ENCODE measurements at places on chromosomes 2 and 18. TPM values are rescaled to one million over a fixed set of nuclear protein-coding genes. Genes with fewer than 3 reads are reported as not detected.

IKZF2 gene
- polyA plus RNA-seq: 0.56 TPM

SLC39A6 gene
- polyA plus RNA-seq: 7.7 TPM

NTSR2 gene
- not detected for polyA plus RNA-seq

ASXL3 gene
- 0.28 TPM for polyA plus RNA-seq

CXCR1 gene
- 0.03 TPM for polyA plus RNA-seq

C2orf78 gene
- polyA plus RNA-seq: not detected

TANK gene
- polyA plus RNA-seq: 35.0 TPM

KRTCAP3 gene
- 65.2 TPM for polyA plus RNA-seq

THSD7B gene
- polyA plus RNA-seq: 0.05 TPM

RIT2 gene
- not detected for polyA plus RNA-seq

PROM2 gene
- polyA plus RNA-seq: 14.5 TPM

FRZB gene
- polyA plus RNA-seq: 0.76 TPM

BOLL gene
- not detected for polyA plus RNA-seq

EVA1A gene
- polyA plus RNA-seq: 4.7 TPM

HNMT gene
- 59.5 TPM for polyA plus RNA-seq

RAD51AP2 gene
- not detected for polyA plus RNA-seq

COL4A3 gene
- polyA plus RNA-seq: 1.1 TPM

OTX1 gene
- polyA plus RNA-seq: 0.25 TPM

UBE2E3 gene
- polyA plus RNA-seq: 109 TPM

CDH7 gene
- polyA plus RNA-seq: not detected

CRYGD gene
- polyA plus RNA-seq: not detected

EVX2 gene
- not detected for polyA plus RNA-seq

KCNS3 gene
- polyA plus RNA-seq: 7.6 TPM

EMILIN2 gene
- polyA plus RNA-seq: 2.0 TPM

ONECUT2 gene
- under 0.01 TPM for polyA plus RNA-seq

ABCG8 gene
- polyA plus RNA-seq: not detected

DYNAP gene
- 3.9 TPM for polyA plus RNA-seq

ASB18 gene
- not detected for polyA plus RNA-seq

BOK gene
- 31.0 TPM for polyA plus RNA-seq

PLCL1 gene
- 1.4 TPM for polyA plus RNA-seq

SERPINB7 gene
- not detected for polyA plus RNA-seq

DSG1 gene
- not detected for polyA plus RNA-seq

ACOXL gene
- polyA plus RNA-seq: 0.25 TPM
